ENCODE measurements at places on chromosomes 6 and 20. TPM values are rescaled to one million over a fixed set of nuclear protein-coding genes. Genes with fewer than 3 reads are reported as not detected.
A peak's percentile ranks its signal among the peaks of the same experiment; 100 is the strongest.

The EEF1A2 gene
- 62.5 TPM for total RNA-seq

The RPS21 gene
- total RNA-seq = 2,164 TPM

The GGTLC1 gene
- not detected for total RNA-seq

The ZSCAN9 gene
- 3.1 TPM for total RNA-seq

The PXDC1 gene
- 67.9 TPM for total RNA-seq

The E2F1 gene
- total RNA-seq = 57.2 TPM

The MYLK4 gene
- not detected for total RNA-seq

The OTOR gene
- total RNA-seq = not detected

The DCDC2 gene
- not detected for total RNA-seq

The SLC44A4 gene
- total RNA-seq = not detected

The BPIFA1 gene
- not detected for total RNA-seq

The LRP11 gene
- total RNA-seq = 48.0 TPM

The AKAP12 gene
- total RNA-seq = 5.7 TPM

The ZNF391 gene
- 3.3 TPM for total RNA-seq

GRCh38 chr20:45890077-45890984, 677 bp downstream of the NEURL2 start:
- DNase-seq = peak; percentile 50

DNA sequence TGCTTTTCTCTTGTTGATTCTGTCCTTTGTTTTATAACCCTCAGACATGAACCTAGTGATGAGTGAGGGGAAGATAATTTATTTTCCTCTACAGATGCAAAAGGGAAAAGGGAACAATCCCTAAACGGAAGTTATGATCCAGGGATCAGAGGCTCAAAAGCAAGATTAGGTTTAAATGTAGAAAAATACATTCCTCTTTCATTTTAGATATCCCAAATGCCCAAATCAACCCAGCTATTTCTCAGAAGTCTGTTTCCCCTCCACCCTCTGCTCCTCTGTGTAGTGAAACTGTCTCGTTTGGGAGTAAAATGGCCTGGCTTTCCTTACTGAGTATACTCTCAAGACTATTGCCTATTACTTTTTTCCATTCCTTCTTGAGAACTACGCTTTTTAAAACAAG, 97.1 kb downstream of the PRL start:
- no peak for DNase-seq

- DNase-seq = no peak
Observed at GRCh38 chr6:33704215-33705066, 7.1 kb downstream of the UQCC2 start.

GRCh38 chr6:7157752-7158616, 50.2 kb downstream of the RREB1 start:
- no peak for DNase-seq

GRCh38 chr6:157376241-157376640, 4.7 kb upstream of the ZDHHC14 start:
- DNase-seq = no peak

DNA sequence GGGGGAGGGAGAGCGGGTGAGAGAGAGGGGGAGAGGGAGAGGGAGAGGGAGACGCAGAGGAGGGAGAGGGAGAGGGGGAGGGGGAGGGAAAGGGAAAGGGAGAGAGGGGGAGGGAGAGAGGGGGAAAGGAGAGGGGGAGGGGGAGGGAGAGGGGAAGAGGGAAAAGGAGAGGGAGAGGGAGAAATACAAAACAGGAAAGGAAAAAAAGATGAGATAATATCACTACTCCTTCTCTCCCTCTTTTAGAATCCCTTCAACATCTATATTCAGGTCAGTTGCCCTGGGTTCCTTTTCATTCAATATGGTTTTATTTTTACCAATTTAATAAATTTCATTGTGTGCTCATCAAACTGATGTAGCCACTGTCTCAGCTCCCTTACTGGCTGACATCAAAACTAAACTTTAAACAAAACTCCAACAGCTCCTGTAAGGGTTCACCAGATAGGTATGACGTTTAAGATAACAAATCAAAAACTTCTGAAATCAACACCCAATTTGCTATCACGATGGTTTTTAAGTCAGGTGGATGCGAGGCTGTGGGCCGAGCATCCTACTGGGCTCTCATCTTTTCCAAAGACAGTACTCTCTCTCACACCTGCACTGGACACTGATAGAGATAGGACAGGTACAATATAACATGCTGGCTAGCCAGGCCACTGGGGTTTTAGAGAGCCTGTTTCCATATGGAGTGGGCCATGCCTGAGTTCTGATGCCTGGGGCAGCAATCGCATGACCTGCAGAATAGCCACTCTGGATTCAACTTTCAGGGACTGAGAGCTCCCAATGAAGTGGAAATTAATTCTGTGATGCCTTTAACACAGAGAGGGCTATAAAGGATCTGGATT, 99.5 kb downstream of the FYN start:
- DNase-seq = no peak

DNA sequence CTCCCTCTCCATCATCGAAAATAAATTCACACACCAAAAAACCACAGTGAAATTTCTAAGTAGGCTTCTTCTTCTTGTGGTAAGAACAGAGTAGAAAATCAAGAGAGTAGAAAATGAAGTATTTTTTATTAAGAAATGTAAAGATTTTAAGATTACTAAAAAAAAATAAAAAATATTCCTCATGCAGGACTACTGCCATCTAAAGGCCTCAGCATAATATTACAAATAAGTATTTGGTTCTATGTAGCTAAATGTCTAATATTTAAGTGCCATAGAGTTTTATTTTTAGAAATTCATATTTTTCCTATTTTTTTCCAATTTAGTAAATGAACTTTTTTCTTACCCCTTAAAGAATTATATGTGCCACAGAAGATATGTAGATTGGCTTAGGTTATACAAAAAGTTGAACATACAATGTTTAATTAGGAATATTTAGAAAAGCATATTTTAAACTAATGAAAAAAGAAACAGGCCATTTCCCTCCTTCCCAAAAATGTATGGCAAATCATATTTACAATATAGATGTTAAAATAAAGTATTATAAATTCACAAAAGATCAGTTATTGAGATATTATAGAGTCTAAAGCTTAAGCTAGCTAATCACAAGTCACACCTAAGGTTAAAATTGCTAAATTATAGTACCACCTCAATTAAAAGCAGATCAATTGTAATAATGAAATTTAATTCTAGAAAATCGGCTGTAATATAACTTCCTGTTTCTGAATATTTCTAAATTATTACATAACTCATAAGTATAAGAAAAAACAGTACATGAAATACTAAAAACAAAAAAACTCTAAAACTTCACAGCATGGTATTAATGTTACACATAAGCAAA, 3.5 kb upstream of the NT5DC1 start:
- no peak for DNase-seq

GRCh38 chr6:87151781-87152525, 3.4 kb upstream of the ZNF292 start:
- DNase-seq = peak; percentile 80

DNA sequence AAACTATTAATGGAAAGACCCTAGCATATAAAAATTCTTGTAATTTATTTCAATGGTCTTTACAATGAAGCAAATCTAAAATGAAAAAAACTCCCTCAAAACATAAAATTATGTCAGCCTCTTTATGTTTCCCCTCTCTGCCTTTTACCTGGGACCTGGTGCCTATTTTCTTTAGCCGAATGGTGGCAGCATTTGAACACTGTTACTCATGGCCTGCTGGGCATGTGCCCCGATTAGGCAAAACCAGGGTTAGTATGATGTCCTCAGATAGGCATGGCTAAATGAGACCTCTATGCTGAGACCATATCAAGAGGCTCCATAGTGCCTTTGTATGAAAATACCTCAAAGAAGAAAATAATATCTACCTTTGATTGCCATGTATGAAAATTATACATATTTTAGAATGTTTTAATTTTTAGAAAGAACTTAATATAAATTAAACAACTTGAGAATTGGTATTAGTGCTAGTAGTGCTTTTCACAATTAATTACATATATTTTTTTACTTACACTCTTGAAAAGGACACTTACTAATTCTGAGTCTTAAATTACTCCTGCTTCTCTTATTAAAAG, 22.5 kb upstream of the C6orf58 start:
- peak; percentile 50 for DNase-seq

GRCh38 chr6:78623554-78623953, 243.8 kb upstream of the IRAK1BP1 start:
- DNase-seq = no peak

GRCh38 chr20:3011752-3012151, 31.7 kb upstream of the GNRH2 start:
- no peak for DNase-seq

DNA sequence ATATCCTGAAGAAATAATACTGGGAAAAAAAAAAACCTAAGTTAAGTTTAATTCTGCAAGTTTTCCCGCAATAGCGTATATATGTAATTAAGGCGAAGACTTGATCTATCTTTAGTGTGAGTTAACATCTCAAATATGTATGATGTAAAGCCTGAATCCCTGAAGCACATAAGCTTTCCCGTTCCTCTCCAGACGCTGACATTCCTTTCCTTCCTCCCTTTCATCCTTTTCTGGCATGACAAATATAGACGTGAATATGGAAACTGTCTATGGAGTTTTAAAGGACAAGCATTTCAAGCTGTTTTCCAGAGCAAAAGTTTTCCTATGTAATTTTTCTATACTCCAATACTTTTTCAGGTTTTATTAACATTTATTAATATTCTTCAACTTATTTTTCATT, 637.0 kb downstream of the COL12A1 start:
- no peak for DNase-seq

DNA sequence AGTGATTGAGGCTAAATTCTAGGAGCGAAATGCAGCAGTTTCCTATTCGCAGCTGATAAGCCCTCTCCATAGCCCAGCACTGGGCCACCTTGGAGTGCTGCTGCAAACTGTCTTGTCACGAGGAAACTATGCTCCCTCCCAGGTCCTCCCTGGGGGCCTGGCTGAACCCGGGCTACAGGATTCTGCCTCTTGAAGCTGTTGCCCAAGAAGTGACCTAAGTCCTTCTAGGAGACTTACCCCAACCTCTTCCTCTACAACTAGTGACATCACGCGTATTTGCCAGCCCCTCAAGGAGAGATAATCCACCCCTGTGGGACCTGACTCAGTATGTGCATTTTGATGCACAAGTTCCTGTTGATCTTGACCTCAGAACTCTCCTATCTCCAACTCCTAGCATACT, 26.5 kb upstream of the ZFAND3 start:
- DNase-seq = no peak

- DNase-seq = no peak
Observed at GRCh38 chr20:1576641-1577040, 19.1 kb upstream of the SIRPD start.

- DNase-seq = no peak
Observed at GRCh38 chr6:104692008-104692407, 167.7 kb downstream of the HACE1 start.

- no peak for DNase-seq
Observed at GRCh38 chr20:33651562-33652048, 10.5 kb upstream of the C20orf144 start.

DNA sequence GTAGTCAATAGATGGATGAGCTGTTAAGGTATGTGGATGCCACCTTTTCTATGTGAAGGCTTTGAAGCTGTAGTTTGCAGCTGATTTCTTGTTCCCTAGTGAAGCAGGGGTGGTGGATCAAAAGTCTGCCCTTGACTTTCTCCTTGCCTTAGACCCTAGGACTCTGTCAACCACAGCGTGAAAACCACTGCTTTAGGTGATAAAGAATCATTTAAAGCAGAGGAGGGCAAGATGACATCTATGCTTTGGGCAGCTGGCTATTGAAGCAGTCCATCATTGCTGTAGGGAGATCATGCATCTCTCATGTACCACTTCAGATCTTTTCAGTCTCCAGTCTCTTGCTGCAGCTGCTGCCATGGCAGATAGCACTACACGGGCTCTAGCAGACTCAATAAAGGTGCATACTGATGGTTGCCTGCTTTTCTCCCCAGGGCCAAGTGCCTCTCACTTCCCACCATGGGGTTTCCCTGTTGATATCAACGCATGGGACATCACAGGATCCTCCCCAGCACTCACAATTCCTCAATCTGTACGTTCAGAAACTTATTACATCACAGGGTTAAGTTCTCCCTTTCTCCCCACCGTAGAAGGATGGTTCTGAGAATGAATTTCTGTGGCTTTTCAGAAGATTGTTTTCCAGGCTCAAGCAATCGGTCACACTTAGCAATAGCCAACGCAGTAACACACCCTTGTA, 122.0 kb upstream of the STMND1 start:
- no peak for DNase-seq

GRCh38 chr6:135008072-135008940, 46.3 kb downstream of the HBS1L start:
- no peak for DNase-seq

DNA sequence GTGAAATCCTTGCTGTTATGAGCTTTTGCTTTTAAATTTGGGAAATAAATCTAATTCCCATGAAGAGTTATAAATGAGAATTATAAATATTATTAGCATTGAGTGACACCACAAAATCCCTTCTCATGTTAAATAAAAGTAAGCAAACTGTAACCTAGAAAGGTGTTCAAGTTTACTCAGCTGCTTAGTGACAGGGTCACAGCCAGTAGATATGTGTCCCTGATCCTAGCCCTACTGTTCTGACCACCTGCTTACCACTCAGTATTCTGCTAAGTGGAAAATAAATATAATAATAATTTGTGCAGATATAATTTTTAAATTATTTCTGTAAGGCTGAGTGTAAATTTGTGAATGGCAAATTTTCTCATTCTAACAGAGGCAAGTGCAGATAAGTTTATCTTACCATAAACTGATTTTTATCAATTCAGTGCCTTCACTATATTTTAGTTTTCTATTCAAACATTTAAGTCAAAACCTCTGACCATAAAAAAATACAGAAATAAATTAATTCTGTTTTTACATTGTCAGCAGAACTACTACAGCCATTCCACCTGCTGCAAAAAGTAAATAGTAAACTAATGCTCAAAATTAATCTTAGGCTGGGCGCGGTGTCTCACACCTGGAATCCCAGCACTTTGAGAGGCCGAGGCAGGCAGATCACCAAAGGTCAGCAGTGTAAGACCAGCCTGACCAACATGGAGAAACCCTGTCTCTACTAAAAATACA, 118.2 kb downstream of the TENT5A start:
- DNase-seq = no peak

DNA sequence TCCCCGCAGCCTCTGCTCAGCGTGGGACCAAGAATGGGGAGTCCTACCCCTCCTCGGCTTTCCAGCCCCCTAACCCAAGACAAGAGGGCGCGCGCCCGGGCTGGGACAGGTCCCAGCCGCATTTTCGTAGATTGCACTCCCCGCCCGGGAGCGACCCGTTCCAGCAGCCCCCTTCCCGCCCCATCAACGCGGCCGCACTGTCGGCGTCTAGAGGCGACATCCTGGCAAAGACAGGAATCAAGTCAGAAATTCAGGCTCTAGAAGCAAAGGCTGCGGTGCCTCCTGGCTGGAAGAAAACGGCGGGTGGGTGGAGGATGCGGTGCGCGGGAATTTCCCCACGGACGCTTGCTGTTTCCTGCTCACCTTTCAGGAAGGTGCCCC, 957 bp downstream of the PROKR2 start:
- no peak for DNase-seq

DNA sequence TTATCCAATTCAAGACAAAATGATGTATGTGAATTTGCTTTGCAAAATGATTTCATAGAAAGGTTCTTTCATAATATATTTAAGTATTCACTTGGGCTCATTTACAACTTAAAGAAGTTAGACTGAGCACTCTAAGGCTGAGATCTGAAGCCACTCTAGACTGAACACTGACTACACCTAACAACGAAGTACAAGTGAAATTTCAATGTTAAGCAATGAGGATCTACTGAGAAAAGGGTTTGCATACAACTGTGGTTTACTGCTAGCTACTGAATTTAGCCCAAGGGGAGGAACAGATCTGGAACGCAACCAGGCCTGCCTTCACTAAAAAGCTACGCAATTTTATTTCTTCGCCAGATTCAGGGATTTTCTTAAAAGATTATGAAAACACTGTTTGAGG, 106.4 kb downstream of the MBOAT1 start:
- DNase-seq = no peak

All from MG63 (cell line).